Esophagus squamous epithelium (tissue), 5 donors: ENCODE measurements at places on chromosomes 6 and 20.

DNA sequence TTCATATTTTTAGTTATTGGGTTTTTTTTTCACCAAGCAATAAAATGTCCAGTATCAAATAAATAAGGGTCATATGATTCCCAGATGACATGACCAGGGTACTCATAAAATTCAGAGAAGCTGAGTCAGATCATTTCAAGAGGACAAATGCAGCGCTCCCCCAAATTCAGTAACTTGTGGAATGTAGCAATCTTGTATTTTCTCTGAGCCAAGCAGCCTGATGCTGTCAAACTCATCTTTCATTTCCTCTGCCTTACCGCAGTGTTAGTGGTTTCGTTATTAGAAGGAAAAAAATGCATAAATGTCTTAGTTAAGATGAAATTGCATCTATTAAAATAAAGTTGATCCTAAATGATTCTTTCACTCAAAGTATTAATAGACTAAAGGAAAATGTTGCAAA lies 57.8 kb upstream of the EDN1 start:
- no peak for DNase-seq

DNA sequence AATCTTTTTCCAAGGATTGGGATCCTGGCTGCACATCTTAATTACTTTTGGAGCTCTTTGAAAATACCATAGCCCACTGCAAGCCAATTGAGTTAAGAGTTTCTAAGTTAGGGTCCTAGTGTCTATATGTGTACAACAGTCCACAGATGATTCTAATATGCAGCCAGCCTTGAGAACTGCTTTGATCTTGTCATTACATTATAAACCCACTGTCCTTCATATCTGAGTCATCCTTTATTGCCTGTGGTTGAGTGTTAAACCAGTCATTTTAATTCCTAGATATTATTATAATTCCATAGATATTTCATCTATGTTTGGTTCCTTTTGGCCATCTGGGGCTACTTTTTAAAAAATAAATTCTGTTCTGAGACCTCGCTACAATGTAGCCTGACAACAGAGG lies 24.1 kb downstream of the MCM8 start:
- no peak for DNase-seq

DNA sequence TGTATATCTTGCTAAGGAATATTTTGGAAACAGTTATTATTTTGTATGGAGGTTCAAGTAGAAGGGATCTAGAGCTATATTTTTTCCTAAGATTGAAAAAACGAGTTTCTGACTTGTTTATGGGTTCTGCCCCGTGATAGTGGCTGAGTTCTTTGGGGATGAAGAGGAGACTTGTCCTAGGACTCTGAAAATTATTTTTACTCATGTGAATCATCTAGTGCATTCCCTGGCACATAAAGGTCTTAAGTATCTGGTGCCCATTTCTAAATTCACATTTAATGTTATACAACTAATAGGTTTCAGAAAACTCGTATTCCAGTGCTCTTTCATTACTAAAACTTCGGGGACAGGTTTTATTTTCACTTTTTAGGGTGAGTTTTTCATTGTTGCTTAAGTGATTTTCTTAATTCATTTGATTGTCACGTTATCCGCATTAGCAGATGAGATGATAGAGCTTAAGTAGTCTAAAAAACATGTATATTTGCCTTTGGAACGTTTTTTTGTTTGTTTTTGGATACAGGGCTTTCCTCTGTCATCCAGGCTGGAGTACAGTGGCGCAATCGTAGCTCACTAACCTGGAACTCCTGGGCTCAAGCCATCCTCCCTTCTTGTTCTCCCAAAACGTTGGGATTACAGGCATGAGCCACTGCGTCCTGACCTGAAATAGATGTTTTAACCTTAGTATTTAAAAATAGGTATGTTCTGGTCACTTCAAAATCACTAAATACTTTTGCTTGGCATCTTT lies 2.1 kb downstream of the NFYA start:
- DNase-seq: no peak

DNA sequence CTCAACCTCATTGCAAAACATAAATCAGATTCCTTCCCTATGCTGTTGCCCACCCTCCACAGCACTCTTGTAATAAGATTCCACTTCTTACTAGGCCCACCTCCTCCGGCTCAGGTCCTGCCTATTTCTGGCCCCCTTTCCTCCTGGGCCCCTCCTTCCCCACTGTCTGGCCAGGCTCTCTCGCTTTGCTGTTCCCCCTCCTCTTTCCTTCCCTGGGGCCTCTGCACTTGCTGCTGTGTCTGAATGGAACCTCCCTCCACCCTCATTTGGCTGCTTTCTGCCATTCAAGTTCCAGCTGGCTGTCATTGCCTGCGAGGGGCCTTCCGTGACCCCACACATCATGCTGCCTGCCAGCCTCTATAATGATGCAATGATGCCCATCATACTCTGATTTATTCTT lies 38.9 kb downstream of the ARHGAP40 start:
- no peak for DNase-seq

GRCh38 chr6:161198176-161198575 lies 75.7 kb downstream of the AGPAT4 start:
- DNase-seq: no peak

DNA sequence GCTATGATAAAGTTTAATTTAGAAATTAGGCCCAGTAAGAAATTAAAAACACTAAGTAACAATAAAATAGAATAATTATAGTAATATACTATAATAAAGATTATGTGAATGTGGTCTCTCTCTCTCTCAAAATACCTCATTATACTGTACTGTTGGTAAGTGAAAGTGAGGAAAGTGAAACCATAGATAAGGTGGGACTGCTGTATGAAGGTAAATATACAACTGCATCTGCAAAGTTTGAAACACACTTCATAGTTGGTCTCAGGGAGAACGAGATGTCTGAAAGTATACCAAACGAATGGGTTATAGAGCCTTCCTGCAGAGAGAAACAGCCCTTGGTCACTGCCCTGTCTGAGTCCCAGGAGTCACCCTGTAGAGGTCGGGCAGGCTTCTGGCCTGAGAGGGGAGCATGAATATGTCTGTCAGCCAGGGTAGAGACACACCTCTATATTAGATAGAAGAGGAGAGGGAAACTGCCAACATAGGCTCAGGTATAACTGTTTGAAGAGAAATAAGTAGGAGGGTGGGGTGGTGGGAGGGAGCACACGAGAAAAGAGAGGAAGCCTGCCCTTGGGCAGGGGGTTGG lies 31.8 kb downstream of the SESN1 start:
- DNase-seq: no peak

GRCh38 chr6:33050014-33050810 lies 23.2 kb downstream of the HLA-DPA1 start:
- DNase-seq: no peak

GRCh38 chr6:137823826-137824555 lies 43.1 kb upstream of the TNFAIP3 start:
- DNase-seq: no peak

DNA sequence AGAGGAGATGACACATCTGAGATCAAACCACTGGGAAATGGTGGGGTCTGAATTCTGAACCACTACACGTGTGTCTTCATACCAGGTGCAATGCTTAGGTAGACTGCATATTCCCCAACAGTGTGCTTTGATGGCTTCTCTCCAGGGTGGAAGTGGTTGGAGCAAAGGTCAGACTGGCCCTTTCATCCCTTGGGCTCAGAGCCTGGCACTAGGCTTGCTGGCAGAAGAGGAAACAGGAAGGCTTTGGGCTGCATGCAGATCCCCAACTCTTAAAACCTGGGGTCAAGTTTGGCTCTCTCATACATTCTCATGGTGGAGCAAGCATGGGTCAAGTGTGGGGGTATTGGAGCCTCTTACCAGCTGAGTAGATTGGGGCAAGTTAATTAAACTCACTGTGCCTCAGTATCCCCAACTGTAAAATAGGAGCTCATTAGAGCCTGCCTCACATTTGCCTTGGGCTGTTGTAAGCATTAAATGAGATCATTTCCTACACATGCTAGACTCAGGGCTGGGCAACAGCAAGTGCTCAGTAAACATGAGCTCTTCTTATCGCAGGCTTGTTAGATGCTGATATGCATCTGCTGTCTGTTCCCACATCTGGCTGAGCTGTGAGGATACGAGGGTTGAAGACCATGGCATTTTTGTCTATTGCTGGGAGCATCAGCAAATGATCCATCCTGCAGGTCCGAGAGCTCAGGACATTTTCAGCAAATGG lies 51.6 kb upstream of the FAM83D start:
- no peak for DNase-seq

DNA sequence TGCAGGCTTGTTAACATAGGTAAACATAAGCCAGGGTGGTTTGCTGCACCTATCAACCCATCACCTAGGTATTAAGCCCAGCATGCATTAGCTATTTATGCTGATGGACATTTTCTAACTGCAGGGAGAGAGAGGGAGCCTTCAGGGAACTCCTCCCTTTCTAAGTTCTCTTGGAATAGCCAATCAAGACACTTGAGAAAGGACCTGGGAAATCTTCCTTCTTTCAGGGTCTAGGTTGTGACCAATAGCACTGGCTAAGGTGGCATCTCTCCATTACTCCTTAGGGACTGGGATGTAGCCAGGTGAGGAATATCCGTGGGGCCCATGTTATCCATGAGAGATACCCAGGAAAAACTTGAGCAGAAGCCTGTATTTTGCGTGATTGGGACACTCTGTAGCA lies 849.6 kb upstream of the MAP3K7 start:
- DNase-seq: no peak

DNA sequence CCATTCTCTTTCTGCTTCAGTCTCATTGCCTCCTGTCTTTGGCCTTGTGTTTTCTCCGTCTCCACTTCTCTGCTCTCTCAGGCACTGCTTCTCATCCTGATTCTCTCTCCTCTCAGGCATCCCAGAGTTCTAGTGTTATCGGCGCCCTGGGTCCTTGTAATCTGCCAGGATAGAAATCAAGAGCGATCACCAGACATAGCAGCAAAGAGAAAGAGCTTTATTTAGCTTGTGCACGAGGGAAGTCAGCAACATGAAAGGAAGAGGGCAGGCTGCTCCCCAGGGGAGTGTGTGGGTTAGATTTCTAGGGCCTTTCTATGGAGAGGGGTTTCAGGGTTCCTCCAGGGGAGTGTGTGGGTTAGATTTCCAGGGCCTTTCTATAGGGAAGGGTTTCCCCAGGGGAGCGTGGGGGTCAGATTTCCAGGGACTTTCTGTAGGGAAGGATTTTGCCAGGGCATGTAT lies 32.5 kb downstream of the SUN5 start:
- no peak for DNase-seq

DNA sequence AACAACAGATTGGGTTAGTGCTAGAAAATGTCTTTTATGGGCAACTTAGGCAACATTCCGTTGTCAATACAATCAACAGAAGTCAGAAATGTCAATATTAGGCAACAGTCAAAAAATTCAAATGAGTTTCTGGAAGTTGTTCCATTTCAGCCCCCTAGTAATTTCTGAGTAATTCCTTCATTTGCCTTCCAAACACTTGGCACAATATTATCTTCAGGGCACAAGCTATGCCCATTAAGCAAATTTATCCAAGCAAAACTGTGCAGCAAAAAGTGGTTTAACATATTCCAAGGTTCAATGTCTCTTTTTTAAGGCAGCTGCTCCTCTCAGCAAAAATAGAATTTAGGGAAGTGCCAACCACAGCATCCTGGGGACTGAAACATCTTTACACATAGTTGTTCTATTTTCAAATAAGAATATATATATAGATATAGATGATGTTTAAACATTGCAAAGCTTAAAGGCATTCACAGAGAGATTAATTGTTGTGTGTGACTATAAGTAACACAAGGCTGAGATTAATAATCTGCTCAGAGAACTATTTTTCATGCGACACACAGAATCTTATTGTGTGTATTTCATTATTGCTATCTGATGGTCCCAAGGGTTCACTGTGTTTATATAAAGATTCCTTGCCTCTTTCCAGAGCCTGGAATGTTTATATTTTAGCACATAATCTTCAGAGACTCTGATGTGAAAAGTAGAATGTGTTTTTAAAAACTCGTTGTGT lies 75.2 kb upstream of the ADTRP start:
- DNase-seq: no peak

DNA sequence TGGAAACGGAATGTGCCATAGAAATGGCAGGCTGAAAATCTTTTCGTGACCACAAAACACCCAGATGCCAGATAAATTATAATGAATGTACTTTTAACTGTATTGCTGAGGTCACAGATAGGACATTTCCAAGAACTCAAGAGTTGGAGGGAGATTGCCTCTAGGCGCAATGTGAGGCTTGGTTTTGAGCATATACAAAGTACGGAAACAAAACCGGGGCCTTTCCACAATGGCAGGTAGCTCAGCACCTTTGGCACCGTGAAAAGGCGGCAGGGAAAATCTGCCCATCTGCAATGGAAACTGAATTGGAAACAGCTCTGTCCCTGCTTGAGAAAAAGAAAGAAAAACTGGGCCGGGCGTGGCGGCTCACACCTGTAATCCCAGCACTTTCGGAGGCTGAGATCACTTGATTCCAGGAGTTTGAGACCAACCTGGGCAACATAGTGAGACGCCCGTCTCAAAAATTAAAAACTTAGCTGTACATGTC lies 10.5 kb upstream of the C20orf144 start:
- DNase-seq: no peak

DNA sequence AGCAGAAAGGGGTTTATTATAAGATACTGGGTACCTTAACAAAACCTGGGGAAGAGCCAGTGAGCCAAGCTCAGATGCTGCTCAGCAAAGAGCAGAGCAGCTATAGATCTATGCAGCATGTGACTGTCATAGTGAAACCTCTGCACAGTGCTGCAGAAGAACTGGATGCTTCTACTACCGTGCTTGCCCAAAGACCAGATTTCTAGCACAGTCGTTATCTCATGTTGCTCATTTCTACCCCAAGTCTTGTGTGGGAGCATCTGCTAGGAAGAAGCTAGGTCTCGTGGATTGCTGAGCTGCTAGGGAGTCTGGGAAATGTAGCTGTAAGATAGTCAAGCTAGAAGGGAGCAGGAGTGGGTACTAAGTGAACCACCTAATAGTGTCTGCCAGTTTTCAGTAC lies 31.7 kb upstream of the GNRH2 start:
- DNase-seq: no peak

DNA sequence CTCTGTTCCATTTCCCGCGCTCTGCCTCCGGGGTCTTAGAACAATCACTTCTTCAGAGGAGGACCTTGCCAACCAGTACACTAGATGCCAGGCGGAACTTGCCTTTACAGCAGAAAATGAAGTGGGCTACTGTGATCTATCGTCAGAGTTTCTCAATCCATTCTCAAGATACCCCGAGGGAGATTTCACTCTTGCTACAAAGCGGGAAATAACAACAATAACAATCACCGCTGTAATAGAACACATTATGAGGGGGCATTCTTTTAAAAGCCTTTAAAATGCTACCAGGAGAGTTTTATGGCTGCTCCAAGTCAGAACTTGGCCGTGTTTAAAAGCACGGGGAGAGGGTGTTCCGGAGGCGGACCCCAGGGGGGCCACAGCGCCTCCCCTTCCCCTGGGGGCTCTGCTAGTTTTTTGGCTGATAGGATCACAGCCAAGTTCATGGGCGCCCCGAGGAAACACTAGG lies 617.0 kb upstream of the AGPAT4 start:
- DNase-seq: no peak

DNA sequence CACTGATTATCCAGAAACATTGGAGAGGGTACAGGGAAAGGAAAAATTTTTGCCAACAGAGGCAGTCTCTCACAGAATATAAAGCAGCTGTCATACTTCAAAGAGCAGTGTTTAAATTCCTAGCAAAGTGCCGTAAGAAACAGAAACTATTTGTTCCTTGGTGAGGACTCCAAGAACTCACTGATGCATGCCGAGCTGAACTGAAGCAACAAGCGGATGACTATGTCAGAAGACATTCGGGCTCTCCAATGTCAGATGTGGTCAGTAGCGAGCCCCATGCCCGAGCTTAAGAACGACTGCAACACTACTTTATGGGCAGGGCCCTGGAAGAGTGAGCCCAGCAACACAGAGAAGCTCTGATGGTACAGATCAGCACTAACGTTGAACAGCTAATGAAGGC lies 54.7 kb downstream of the OR2B6 start:
- DNase-seq: no peak

- DNase-seq: no peak
Measured at GRCh38 chr6:109321752-109322151, 60.5 kb downstream of the CD164 start.

- no peak for DNase-seq
Measured at GRCh38 chr20:59149678-59150504, 13.7 kb upstream of the ZNF831 start.
